Sigmoid colon (tissue), 7 donors: ENCODE measurements at places on chromosomes 12 and 14.
A peak's percentile ranks its signal among the peaks of the same experiment; 100 is the strongest.

- peak; percentile 42 for DNase-seq
- H3K4me1 ChIP-seq, result no peaks in the 10 kb centered on the region
- H3K27ac ChIP-seq, result no peak overlapping the region
Observed at GRCh38 chr12:132659146-132659545, 28.0 kb downstream of the POLE start.

- no peaks in the 10 kb centered on the region for H3K4me1 ChIP-seq
- H3K27ac ChIP-seq, result no peak overlapping the region
- H3K36me3 ChIP-seq, result no peaks in the 10 kb centered on the region
- no peak for DNase-seq
- no peak overlapping the region for H3K4me3 ChIP-seq
- no peaks in the 10 kb centered on the region for H3K27me3 ChIP-seq
Observed at GRCh38 chr12:69851976-69852375, 26.9 kb downstream of the MYRFL start.

GRCh38 chr12:104502217-104502616, 45.5 kb downstream of the CHST11 start:
- no peaks in the 10 kb centered on the region for H3K27me3 ChIP-seq
- peaks cover 3% of the 10 kb centered on the region for H3K4me1 ChIP-seq
- no peaks in the 10 kb centered on the region for H3K36me3 ChIP-seq
- no peak overlapping the region for H3K4me3 ChIP-seq

GRCh38 chr12:30610718-30611117, 85.0 kb downstream of the IPO8 start:
- H3K36me3 ChIP-seq, result no peaks in the 10 kb centered on the region
- no peak for DNase-seq
- no peaks in the 10 kb centered on the region for H3K27me3 ChIP-seq
- no peak overlapping the region for H3K27ac ChIP-seq
- no peak overlapping the region for H3K4me3 ChIP-seq

DNA sequence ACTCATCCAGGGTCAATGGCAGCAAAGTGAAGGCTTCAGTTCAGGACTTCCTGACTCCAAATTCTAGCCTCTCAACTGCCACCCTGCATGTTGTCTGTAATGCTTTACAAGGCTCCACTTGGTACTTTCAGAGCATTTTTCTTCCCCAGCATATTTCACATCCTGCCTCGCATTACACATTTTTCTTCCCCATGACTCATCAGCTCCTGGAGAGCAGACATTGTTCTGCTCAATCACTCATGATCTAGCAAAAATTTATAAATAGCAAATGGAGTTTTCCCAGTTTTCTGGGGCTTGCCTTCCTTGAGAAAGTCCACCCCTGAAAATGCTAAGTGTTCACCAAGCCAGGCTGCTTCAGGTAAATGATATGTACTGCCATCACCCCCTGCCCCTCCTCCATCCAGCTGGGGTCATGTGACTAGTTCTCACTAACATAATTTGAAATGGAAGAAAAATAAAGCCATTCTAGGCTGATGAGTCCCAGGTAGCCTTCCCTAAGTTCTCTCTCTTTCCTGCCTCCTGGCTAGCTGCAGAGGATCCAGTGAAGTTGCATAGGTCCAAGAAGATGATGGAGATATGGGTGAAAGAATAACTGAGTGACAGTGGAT, 69.4 kb downstream of the ARMH4 start:
- H3K4me3 ChIP-seq, result no peak overlapping the region
- DNase-seq, result no peak
- no peaks in the 10 kb centered on the region for H3K36me3 ChIP-seq
- H3K27ac ChIP-seq, result peak overlapping the region; percentile 56
- H3K27me3 ChIP-seq, result no peaks in the 10 kb centered on the region

DNA sequence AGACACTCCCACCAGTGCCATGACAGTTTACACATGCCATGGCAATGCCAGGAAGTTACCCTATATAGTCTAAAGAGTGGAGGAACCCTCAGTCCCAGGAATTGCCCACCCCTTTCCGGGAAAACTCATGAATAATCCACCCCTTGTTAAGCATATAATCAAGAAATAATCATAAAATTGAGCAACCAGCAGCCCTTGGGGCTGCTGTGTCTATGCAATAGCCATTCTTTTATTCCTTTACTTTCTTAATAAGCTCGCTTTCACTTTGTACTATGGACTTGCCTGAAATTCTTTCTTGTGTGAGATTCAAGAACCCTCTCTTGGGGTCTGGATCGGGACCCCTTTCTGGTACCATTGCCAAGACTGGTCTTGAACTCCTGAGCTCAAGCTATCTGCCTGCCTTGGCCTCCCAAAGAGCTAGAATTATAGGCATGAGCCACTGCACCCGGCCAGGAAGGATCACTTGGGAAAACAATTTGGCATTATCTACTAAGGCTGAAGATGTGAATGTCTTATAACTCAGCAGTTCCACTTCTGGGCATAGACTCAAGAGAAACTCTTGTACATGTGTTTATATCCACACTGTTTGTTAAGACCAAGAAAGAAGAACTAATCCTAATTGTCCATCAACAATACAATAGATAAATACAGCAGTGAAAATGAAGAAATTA, 35.9 kb upstream of the CEP83 start:
- H3K36me3 ChIP-seq, result no peaks in the 10 kb centered on the region
- H3K4me1 ChIP-seq, result peaks cover 5% of the 10 kb centered on the region
- H3K4me3 ChIP-seq, result no peak overlapping the region
- DNase-seq, result no peak

DNA sequence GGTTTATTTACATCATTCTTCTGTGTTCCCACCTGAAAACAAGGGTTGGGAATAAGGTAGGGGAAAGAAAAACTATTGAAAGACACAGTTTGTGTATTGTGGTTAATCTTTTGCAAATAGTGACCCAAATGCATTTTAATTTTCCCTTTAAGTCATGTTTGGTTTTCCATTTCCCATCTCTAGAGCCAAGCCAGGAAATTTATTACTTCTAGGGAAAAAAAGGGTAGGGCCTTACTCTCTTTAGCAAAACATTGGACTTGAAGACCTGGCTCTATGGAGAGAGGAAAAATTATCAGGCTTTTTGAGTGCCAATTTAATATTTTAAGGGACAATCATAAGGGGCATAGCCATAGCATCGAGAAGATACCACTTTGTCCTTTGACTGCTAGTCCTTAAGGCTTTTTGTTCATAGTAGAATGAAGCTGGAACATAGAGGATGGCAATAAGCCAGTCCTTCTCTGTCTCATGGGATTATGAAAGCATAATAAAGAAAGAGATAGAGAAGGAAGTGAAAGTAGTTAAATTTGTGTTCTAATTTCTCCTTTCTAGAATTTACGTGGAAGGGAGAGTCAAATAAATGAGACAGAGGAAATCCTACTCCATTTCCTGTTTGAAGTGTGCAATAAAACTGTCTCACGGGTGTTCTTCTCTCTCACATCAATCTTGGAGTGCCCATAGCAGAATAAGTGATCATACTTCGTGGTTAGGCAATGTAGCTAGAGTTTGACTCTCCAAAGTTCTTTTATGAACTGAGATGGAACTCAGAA, 50.9 kb upstream of the PPFIA2 start:
- no peaks in the 10 kb centered on the region for H3K27me3 ChIP-seq
- peaks cover 5% of the 10 kb centered on the region for H3K4me1 ChIP-seq
- no peak overlapping the region for H3K4me3 ChIP-seq

DNA sequence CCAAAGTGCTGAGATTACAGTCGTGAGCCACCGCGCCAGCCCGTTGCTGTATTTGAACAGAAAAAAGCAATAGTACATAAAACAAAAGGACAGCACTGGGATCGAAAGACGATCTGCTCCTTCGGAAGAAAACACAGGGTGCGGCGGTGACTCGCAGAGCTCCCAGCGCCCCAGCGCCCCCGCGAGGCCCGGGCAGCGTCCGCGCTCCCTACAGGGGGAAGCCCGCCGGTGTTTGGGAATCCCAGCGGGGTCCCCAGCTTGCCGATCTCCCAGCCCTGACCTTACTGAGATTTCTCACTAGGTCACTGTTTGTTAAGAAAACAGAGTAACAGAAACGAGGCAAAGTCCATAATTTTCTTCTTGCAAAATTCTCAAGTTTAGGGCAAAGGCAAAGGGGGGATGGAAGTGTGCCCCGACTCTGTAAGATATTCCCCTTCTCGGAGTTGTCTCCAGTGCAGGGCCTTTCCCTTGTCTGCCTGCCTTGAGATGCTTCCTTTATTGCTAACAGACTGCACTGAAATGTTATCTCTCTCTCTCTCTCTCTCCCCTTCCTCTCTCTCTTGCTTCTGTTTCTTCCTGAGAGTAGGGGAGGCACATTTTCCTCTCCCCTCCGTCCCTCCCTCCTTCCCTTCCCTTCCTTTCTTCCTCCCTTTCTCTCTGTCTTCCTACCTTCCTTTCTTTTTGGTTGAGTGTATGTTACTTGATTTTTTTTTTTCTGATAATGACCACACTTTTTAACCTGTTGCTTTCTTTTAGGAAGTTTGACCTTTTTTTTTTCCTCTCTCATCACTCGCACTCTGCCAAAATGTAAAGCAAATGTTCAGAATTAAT, 91.9 kb downstream of the TMEM30B start:
- H3K36me3 ChIP-seq, result no peaks in the 10 kb centered on the region
- DNase-seq, result peak; percentile 74
- peak overlapping the region; percentile 30 for H3K27ac ChIP-seq
- H3K4me3 ChIP-seq, result peak overlapping the region; percentile 43
- peaks cover 6% of the 10 kb centered on the region for H3K4me1 ChIP-seq

DNA sequence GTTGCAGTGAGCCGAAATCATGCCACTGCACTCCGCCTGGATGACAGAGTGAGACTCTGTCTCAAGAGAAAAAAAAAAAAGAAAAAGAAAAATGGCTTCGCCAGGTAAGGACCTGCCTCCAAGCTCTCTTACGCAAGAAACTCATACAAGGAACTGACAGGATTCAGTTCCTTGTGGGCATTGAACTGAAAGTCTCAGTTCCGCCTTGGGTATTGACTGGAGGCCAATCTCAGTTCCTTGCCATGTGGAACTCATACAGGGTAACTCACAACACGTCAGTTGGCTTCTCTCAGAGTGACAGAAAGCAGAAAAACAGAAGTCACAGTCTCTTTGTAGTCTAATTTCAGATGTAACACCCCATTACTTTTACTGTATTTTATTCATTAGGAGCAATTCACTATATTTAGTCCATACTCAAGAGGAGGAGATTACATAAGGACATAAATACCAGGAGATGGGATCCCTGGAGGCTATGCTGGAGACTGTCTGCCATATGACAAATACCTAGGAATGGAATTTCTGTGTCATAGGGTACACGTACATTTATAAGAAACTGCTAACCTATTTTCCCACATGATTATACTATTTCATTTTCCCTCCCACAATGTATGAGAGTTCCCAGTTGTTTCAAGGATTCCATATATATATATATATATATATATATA, 11.4 kb upstream of the NOPCHAP1 start:
- no peaks in the 10 kb centered on the region for H3K4me1 ChIP-seq
- H3K36me3 ChIP-seq, result no peaks in the 10 kb centered on the region
- no peak for DNase-seq
- no peak overlapping the region for H3K4me3 ChIP-seq
- H3K27ac ChIP-seq, result peak overlapping the region; percentile 32

DNA sequence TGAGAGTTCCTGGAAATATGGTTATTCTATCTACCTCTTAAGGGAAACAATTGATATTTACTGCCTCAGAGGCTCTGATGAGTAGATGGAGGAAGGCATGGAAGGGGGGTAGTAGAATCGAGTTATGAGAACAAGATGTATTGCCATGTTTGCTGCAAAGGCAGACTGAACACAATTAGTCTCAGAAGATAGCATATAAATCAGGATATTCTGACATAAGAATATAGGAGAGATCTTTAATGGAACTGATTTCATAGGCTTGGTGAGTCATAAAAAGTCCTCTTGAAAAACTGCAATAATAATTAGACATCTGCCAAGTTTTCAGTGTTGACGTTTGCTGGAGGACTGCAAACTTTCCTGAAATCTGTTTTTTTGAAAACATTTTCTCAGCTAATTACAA, 636.1 kb downstream of the TMTC2 start:
- DNase-seq, result no peak
- no peak overlapping the region for H3K4me3 ChIP-seq
- no peaks in the 10 kb centered on the region for H3K4me1 ChIP-seq
- H3K27ac ChIP-seq, result no peak overlapping the region

DNA sequence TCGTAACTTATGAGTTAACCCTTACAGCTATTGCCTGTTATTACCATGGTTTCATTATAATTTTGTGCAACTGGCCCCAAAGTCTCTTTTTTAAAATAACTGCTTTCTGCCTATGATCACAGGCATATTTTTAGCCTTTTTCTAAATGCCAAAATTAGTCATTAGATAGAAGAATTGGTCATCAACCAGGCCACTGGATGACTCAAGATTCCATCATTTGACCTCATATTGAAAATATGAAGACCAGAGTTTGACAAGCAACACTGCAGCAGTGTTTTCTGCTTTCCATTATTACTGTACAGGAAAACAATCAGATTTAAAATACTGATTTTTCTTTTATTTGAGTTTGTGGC, 54.7 kb upstream of the OTOGL start:
- H3K4me3 ChIP-seq, result no peak overlapping the region
- no peaks in the 10 kb centered on the region for H3K36me3 ChIP-seq
- no peaks in the 10 kb centered on the region for H3K27me3 ChIP-seq
- no peak for DNase-seq
- H3K27ac ChIP-seq, result peak overlapping the region; percentile 72
- peaks cover 20% of the 10 kb centered on the region for H3K4me1 ChIP-seq

- no peaks in the 10 kb centered on the region for H3K4me1 ChIP-seq
- H3K36me3 ChIP-seq, result no peaks in the 10 kb centered on the region
- DNase-seq, result no peak
- peak overlapping the region; percentile 100 for H3K27ac ChIP-seq
- H3K4me3 ChIP-seq, result peak overlapping the region; percentile 96
Observed at GRCh38 chr14:77025744-77026165, 2.8 kb downstream of the IRF2BPL start.

- no peaks in the 10 kb centered on the region for H3K27me3 ChIP-seq
- no peaks in the 10 kb centered on the region for H3K4me1 ChIP-seq
- no peak overlapping the region for H3K27ac ChIP-seq
- H3K4me3 ChIP-seq, result no peak overlapping the region
- DNase-seq, result no peak
- peaks cover 27% of the 10 kb centered on the region for H3K36me3 ChIP-seq
Observed at GRCh38 chr12:63792338-63792737, 12.6 kb downstream of the RXYLT1 start.

DNA sequence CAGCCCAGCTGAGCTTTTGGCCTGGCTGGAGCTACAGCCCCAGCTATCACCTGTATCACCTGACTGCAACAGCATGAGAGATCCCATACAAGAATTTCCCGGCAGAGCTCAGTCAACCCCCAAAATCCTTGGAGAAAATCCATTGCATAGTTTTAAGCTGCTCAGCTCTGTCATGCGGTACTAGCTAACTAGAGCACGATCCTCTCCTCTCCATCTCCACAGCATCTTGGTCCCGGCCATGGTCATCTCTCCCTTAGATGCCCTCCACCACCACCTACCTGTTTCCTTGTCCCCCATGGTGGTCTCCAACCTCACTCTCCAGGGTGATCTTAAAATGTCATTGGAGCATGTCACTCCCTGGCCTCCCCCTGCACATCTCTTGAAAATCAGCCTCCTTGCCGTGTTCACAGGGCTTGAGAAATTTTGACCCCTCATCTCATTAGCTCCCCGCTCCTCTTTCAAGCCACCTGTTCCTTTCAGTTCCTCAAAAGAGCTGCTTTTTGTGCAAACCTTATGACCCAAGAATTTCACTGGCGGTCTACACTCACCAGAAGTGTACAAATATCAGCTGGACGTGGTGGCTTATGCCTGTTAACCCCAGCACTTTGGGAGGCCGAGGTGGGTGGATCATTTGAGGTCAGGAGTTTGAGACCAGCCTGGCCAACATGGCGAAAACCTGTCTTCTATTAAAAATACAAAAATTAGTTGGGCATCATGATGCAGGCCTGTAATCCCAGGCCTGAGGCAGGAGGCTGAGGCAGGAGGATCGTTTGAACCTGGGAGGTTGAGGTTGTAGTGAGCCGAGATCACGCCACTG, 8.1 kb upstream of the CLMN start:
- no peaks in the 10 kb centered on the region for H3K36me3 ChIP-seq
- H3K4me3 ChIP-seq, result no peak overlapping the region
- no peak overlapping the region for H3K27ac ChIP-seq
- H3K4me1 ChIP-seq, result no peaks in the 10 kb centered on the region
- DNase-seq, result no peak
- no peaks in the 10 kb centered on the region for H3K27me3 ChIP-seq
